ENCODE measurements at places on chromosomes 13 and 19. TPM values are rescaled to one million over a fixed set of nuclear protein-coding genes. Genes with fewer than 3 reads are reported as not detected.

- DNase-seq: no peak
Measured at GRCh38 chr13:100738176-100738855, 63.7 kb upstream of the TMTC4 start.

GRCh38 chr19:1104311-1105007, 665 bp downstream of the GPX4 start:
- DNase-seq: no peak

The MBD3L2 gene
- not detected for total RNA-seq

DNA sequence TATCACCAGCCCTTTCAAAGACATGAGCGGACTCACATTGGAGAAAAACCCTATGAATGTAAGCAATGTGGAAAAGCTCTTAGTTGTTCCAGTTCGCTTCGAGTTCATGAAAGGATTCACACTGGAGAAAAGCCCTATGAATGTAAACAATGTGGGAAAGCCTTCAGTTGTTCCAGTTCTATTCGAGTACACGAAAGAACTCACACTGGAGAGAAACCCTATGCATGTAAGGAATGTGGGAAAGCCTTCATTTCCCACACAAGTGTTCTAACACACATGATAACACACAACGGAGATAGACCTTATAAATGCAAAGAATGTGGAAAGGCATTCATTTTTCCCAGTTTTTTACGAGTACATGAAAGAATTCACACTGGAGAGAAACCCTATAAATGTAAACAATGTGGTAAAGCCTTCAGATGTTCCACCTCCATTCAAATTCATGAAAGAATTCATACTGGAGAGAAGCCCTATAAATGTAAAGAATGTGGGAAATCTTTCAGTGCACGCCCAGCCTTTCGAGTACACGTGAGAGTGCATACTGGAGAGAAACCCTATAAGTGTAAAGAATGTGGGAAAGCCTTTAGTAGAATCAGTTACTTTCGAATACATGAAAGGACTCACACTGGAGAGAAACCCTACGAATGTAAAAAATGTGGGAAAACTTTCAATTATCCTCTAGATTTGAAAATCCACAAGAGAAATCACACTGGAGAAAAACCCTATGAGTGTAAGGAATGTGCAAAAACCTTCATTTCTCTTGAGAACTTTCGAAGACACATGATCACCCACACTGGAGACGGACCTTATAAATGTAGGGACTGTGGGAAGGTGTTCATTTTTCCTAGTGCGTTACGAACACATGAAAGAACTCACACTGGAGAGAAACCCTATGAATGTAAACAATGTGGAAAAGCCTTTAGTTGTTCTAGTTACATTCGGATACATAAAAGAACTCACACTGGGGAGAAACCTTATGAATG, 17.6 kb downstream of the ZNF791 start:
- DNase-seq: no peak

The CYP2B6 gene
- total RNA-seq: not detected

GRCh38 chr19:55676383-55676782, 1.4 kb downstream of the EPN1 start:
- no peak for DNase-seq

- no peak for DNase-seq
Measured at GRCh38 chr19:810883-811489, 10.8 kb downstream of the PLPPR3 start.

DNA sequence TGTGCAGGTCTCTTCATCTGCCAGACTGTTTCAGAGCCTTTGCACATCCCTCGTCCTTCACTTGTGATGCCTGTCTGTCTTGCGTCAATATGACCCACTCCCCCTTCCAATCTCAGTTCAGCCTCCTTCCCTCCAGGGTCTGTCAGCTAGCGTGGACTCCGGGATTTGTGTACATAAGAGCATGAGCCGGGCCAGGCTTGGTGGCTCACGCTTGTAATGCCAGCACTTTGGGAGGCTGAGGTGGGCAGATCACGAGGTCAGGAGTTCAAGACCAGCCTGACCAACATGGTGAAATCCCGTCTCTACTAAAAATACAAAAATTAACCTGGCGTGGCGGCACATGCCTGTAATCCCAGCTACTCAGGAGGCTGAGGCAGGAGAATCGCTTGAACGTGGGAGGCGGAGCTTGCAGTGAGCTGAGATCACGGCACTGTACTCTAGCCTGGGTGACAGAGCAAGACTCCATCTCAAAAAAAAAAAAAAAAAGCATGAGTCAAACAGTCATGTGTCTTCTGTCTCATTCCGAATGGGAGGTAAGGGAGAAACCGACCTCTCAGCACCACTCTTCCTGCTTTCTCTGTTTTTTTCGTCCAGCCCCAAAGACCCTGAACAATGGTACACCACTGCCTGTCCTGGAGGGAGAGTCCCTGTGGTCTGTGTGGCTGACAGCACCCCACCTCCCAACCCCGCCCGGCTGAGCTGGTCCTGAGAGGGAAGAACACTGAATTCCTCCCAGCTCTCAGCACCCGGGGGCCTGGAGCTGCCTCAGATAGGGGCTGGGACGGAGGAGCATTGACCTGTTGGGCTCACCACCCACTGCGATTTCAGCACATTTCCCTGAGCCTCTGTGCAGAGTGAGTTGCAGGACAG, 2.4 kb upstream of the SIGLEC9 start:
- no peak for DNase-seq

The SHD gene
- not detected for total RNA-seq

DNA sequence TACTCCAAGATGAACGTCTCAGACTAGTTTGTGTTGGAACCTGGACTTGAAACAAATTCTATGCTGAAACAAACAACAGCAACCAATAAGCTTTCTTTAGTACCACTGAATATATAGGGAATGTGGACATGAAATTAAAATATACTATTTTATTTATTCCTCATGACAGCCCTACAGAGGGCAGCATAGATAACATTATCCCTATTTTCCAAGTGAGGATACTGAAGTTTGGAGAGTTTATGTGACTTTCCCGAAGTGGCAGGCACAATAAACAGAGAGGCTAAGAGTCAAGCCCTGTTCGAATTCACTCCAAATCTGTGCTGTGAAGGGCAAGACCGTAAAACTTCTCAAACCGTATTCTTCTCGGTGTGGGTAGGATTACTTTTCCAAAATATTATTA, 509.9 kb upstream of the GPC6 start:
- no peak for DNase-seq

DNA sequence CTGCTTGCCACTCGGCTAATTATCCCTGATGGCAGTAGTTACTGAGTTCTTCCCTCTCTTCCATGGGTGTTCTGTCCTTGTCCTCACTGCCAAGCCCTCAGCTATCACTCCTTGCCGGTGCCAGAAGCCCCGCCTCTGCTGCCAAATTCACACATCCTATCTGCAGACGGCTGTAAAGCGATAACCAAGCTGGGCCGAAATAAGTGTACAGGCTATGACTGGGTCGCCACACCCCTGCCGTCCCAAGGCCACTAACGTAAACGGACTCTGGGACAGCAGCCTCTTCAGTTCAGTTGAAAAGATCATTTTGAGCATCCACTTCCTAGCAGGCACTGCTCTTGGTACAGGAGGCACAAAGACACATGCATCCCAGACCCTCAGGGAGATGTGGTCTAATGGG, 13.3 kb downstream of the SLC7A1 start:
- no peak for DNase-seq

DNA sequence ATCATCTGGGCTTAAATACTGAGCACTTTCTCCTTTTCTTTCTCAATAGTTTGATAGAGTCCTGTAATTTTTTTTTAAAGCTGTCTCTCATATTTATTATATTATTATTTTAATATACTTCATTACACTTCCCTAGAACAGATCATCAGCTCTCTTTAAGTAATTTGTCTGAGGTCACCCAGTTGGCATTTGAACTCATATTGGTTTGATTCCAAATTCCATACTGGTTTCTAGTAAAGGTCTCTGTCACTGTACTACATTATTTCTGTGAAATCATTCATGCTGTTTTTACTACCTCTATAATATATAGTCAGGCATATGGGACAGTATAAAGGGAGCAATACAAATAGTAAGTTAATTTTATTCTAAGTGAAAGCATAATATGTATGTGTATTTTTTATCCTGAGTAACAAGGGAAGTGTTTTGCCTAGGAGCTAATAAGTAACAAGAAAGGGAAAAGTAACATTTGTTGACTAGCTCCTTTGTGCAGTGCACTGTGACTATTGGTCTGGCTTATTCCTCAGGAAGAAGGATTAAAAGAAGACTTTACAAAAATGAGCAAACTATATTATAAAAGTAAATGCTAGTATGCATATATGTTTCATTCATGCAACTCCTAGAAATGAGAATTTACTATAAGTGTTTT, 14.3 kb downstream of the LPAR6 start:
- DNase-seq: no peak

GRCh38 chr13:110600261-110600819, 15.0 kb upstream of the NAXD start:
- DNase-seq: no peak

DNA sequence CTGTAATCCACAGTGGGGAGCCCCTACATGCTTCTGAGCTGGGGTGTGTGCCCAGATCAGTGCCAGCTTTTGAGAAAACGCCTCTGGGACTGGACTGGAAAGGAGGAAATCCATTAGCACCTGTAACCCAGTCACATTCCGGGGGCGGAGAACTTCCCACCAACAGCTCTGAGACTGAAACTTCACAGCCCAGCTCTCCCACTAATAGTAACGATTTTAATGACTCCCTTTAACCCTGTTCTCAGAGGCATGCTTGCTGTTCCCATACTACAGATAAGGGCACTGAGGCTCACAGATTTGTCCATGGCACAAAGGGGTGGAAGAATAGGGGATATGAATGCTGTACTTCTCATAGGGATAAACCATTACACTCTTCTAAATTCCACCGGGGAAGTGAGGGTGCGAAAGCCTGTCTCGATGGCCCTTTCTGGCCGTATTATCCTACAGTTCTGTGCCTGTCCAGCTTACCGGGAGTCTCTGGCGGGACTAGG, 851 bp downstream of the FBXO46 start:
- no peak for DNase-seq

GRCh38 chr19:9528757-9529336, 9.6 kb downstream of the ZNF426 start:
- DNase-seq: no peak

The GRK1 gene
- total RNA-seq: not detected

The NOVA2 gene
- 4.6 TPM for total RNA-seq

The ATP4A gene
- total RNA-seq: not detected

DNA sequence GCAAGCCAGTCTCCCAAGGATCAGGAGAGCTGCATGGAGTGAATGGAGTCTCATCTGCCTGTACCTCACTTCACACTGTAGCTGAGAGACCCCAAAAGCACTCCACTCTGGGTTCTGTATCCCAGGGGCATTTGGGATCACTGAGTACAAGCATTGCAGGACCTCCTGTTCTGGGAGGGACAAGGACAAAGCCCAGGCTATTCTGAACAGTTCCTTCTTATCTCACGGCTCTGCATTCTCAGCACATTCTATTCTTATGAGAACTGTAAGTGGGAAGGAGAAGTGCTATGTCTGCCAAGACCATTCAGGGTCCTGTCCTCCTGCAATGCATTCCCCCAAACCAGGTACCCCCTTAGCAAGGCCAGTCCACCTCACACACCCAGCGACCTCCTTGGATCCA, 42.8 kb downstream of the RNF6 start:
- DNase-seq: no peak

GRCh38 chr13:25172303-25172630, 179 bp upstream of the AMER2 start:
- DNase-seq: peak; percentile 72

DNA sequence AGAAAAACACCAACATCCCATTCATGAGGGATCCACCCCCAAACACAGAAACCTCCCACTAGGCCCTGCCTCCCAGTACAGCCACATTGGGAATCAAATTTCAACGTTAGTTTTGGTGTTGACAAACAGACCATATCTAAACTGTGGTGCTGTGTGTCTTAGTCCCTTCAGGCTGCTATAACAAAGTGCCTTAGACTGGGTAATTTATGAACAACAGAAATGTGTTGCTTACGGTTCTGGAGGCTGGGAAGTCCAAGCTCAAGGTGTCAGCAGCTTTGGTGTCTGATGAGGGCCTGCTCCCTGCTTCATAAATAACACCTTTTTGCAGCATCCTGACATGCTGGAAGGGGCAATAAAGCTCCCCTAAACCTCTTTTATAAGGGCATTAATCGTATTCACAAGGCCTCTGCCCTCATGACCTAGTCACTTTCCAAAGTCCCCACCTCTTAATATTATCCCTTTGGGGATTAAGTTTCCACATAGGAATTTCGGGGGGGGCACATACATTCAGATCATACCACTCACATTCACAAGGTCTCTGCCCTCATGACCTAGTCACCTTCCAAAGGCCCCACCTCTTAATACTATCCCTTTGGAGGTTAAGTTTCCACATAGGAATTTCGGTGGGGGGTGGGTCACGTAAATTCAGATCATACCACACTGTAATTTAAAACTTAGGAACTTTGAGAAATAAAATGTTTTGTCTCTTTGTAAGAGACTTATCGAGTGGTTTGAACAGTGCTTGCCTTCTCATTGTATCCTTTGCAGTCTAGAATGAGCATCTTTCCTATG, 27.5 kb downstream of the ZNF507 start:
- DNase-seq: no peak

The ZNF829 gene
- 2.5 TPM for total RNA-seq

The NRTN gene
- total RNA-seq: 53.0 TPM

DNA sequence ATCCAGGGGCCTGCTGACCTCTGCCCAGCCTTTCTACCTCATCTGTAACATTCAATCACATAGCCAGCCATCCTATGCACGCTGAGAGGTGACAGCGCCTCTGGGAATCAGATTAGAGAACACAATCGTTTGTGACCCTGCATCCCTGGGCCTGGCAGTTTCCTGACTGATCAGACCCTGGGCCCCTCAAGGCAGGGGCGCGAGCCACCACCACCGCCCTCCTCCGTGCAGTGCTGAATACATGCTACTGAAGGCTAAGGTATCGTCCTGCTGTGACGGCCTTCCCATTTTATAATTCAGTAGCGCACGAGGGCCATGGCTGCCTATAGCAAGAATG, 1.3 kb downstream of the TMTC4 start:
- no peak for DNase-seq

GRCh38 chr13:105342281-105342820, 1193.1 kb downstream of the EFNB2 start:
- DNase-seq: no peak

GRCh38 chr19:32921624-32922023, 50.1 kb downstream of the CEP89 start:
- DNase-seq: no peak

GRCh38 chr13:20415306-20415679, 110.4 kb downstream of the CRYL1 start:
- DNase-seq: no peak

The TRPC4 gene
- total RNA-seq: not detected

The RGL3 gene
- 2.2 TPM for total RNA-seq

The ZNF66 gene
- 2.6 TPM for total RNA-seq

DNA sequence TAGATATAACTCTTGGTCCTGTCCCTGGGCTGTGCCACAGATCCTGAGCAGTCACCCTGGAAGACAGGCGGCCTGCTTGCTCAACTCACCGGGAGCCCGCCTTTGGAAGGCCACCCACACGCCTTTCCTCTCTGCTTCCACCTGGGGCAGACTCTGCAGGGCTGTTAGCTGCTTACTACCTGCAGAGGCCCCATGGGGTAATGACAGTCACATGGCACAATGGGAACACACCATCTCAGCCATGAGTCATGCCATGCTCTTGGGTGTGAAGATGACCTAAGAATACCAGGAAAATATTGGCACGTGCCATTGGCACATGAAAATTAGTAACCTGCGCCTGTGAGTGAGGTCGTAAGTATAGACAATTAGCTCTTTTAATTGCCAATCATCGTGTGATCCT, 108.6 kb downstream of the COL4A2 start:
- no peak for DNase-seq

GRCh38 chr13:96090240-96091101, 564 bp downstream of the HS6ST3 start:
- no peak for DNase-seq

The RNF113B gene
- not detected for total RNA-seq
